NCI-H2029 treated with DMSO at 0.1 percent for 48 hours (cell line): ENCODE measurements at places on chromosomes 12 and 14.
A peak's percentile ranks its signal among the peaks of the same experiment; 100 is the strongest.

- DNase-seq = no peak
Measured at GRCh38 chr12:51534216-51535074, 56.6 kb upstream of the SCN8A start.

- no peak for DNase-seq
Measured at GRCh38 chr14:72883961-72884360, 9.9 kb downstream of the DPF3 start.

GRCh38 chr14:32339188-32339587, 10.1 kb downstream of the AKAP6 start:
- no peak for DNase-seq

DNA sequence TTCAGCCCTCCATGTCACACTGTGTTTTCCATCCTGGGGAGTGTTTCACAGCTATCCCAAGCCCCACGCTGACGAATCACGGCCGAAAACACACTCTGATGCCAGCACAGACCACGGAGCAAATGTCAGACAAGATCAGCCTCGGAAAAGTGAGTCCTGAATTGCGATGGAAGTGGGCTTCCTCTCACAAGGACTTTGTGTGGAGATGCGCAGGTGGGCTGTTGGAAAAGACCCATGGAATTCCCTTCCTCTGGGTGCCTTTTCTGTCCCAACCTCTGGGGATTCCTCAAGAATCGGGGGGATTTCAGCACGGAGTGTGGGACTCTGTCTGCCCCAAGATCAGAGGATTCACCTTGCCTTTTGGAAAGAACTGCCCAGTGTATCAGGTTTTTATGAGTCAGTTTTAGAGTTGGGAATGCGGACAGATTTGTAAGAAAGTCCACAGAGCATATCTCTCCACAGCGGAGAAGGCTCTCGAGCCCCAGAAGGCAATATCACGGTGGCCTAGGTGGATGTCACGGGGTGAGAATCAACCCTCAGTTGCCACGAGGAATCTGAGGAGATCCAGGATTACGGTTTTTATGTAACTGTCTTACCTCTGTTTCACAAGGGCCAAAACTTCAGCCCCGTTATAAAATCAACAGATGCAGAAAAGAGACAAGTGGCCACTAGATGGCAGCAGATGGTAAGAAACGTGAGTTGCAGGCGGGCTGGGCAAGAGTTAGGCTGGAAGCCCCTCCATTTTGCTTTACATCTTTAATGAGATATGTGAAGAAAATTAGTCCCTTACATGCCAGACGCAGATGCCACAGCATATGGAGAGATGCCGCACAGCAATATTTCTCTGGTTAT, 201.9 kb downstream of the DAD1 start:
- DNase-seq = peak; percentile 27

DNA sequence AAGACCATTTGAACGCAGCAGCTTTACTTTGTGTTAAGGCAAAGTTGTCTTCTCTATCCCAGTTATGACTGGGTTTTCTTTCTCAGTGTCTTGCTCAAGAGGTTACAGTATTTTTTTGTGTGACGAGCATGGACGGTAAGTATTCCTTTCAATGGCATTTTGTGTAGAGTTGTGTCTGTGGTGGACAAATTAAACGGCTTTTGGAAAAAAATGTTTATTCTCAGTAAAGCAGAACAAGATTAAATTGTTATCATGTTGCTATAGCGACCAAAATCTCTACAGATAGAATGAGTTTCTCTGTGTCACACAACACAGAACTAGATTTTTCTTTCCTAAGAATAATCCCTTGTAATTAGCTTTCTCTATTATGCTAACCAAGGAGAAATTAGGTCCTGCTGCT, 417.1 kb downstream of the AEBP2 start:
- no peak for DNase-seq

GRCh38 chr12:27164330-27165040, 79.6 kb upstream of the STK38L start:
- DNase-seq = no peak

- DNase-seq = no peak
Measured at GRCh38 chr12:41365653-41366171, 177.6 kb downstream of the PDZRN4 start.

- no peak for DNase-seq
Measured at GRCh38 chr14:64119500-64119899, 174.7 kb downstream of the ESR2 start.

- DNase-seq = no peak
Measured at GRCh38 chr14:85221832-85222231, 308.1 kb upstream of the FLRT2 start.

- no peak for DNase-seq
Measured at GRCh38 chr12:65125975-65126374, 4.9 kb upstream of the WIF1 start.

DNA sequence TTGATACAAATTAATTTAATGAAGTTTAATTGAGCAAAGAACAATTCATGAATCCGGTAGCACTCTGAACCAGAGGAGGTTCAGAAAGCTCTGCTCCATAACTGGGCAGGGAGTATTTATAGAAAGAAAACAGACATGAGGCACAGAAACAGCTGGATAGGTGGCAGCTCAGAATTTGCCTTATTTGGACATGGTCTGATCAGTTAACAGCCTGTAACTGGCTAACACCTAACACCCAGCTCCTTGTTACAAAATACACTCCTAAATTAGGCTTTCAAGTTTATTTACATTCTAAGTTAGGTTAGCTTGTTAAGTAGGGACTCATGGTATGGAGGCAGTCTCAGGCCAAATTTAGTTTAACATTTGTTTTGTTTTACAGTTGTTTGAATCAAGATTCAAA, 67.8 kb upstream of the TMCC3 start:
- DNase-seq = peak; percentile 57

DNA sequence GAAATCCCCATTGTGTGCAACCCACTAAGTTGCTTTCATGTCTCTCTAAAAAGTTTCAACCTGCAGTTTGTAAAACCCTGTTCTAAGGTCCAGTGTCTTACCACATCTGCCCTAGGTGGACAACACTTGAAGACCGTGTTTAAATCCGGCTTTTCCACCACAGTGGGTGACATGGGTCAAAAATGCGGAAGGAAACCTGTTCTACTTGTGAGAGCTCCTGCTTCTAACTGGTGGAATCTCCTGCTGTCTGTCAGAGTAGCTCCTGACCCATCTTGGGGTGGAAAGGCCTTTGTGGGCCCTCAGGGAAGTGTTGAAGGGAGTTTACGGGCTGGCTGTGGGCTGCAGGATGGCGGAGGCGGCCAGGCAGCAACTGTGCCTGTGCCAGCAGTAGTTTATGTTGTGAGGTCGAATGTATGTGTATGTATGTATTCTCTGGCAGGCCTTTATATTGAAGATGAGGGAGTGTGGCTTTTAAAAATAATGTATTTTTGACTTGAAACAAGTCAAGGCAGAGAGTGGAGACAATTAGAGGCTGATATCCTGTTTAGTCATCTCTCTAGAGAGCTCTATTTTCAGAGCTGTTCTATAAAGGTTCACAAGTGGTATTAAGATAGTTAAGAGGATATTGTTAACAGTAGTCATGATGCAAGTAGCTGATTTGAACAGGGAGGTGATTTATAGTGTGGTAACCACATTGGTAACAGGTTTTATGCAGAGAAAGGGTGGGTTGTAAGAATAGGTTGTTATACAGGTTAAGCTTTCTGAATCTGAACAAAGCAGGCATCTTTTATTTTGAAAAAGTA, 67.0 kb downstream of the PRKCH start:
- peak; percentile 99 for DNase-seq

- DNase-seq = no peak
Measured at GRCh38 chr12:93056971-93057535, 128.0 kb upstream of the EEA1 start.

DNA sequence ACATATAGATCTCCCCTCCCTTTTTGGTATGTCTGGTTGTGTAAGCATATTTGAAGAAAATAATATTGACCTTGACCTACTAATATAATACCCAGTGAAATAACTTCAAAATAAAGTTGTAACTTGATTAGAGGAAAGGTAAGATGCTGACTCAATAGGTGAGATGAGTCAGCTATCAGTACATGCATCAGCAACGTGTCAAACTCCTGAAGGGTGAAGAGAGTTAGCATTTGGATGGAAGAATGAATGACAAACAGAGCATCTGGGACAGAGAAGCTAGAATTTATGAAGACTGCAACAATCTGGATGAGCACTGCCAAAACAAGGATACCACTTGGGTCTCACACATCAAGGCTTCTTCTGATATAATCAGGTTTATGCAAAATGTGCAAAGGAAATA, 74.9 kb downstream of the PPP2R5E start:
- no peak for DNase-seq

- no peak for DNase-seq
Measured at GRCh38 chr12:76236640-76237039, 111.6 kb downstream of the BBS10 start.

DNA sequence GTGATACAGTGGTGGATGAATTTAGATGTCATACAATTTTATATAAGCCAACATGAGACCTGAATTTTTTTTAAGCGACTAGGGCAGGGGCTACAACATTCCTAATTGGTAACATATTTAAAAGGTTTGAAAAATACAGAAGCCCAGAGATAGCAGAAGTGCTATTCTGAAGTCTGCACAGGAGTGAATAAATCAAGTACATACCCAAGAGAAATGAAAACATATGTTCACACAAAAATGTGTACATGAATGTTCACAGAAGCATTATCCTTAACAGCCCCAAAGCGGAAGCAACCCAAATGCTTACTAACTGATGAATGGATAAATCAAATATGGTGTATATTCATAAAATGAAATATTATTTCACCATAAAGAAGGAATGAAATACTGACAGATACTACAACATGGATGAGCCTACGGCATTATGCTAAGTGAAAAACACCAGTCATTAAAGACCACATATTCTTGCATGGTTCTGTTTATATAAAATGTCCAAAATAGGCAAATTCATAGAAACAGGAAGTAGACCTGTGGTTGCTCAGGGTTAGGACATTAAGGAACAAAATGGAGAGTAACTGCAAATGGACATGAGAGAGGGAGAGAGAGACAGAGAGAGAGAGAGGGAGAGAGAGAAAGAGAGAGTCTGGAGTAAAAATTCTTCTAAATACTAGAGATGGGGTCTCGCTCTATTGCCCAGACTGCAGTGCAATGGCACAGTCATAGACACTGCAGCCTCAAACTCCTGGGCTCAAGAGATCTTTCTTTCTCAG, 28.0 kb upstream of the GXYLT1 start:
- DNase-seq = no peak

- DNase-seq = peak; percentile 95
Measured at GRCh38 chr12:67925077-67925476, 64.2 kb upstream of the IFNG-AS1 start.

- DNase-seq = no peak
Measured at GRCh38 chr12:46946137-46946536, 120.3 kb upstream of the SLC38A4 start.

- DNase-seq = no peak
Measured at GRCh38 chr14:90406384-90406798, 9.6 kb downstream of the CALM1 start.

- no peak for DNase-seq
Measured at GRCh38 chr12:12646483-12647072, 34.9 kb downstream of the CREBL2 start.

DNA sequence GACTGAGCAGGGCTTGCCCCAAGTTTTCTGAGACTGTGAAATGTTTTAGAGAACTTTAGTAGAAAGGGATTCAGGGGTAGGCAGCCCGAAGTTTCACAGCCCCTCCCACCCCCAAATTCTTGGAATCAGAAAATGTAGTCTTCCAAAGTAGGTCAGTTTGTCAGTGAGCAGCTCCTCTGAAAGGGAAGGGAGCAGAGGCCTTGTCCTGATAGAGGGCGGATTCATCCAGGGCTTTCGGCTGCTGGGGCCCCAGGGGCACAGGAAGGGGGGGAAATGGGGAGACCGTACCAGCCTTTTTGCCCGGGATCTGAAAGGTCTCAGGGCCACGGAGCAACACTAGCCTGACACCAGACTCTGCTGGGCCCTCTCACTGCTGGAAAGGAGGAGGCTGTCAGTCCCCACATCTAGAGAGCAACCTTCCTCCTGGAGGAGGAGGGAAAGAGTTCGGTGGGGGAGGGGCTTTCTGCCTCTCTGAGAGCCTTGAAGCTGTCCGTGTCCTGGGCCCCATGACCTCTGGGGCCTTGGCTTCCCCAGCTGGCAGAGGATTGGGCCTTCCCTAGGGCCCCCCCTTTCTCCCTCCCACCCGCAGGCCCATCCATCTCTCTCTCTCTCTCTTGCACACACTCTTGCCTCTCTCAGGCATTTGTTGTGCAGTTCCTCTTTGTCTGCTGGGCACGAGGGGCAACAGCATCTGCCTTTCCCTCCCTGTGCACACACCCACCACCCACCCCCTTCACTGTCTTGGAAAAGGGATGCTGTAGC, at the start of gene IKZF4:
IKZF4 (plus strand) TSS at position 621 of the 762 bp plus-strand sequence. CDS start 451 bp downstream, outside the sequence.
- no peak for DNase-seq

DNA sequence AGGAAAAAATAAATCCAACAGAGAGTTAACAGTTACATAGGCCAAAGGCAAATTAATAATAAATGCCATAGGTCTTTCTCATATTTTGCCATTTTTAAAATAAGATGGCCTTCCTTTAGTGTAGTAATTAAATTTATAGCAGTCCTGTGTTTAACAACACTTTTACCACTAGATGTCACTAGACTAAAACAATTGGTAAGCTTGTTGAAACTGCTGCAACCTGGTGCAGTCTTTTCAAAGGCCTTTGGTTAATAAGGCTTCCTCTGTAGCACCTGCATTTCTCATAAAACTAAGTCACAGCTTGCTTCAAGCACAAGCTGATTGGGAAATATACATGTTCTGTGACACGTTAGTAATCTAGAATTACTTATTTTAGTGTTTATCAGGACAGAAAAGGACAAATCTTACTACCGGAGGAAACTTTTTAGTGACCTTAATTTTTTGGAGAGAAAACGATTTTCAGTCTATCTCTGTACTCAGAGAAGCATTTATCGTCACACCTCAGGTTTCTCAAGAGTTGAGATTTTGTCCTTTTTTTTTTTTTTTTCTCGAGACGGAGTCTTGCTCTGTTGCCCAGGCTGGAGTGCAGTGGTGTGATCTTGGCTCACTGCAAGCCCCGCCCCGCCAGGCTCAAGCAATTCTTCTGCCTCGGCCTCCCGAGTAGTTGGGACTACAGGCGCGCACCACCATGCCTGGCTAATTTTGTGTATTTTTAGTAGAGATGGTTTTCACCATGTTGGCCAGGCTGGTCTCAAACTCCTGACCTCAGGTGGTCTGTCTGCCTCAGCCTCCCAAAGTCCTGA, 20.0 kb downstream of the BORCS5 start:
- peak; percentile 70 for DNase-seq

DNA sequence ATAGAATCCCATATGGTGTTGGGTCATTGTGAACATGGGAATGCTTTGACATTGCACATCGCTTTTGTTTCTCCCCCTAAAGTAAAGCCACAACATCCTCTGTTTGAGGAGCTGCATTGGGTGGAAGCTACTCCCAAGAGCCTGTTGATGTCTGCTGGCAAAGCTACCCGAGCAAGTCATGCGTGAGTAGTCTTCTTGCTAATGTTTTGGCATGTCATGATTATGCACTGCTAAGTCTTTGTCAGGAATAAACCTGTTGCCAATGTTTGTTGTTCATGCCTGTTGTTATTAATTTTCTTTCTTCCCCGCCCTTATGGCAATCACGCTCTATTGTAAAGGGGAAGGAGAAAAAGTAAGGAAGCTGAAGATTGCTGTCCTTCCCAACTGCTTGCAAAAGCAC, 97.3 kb downstream of the EXOC5 start:
- no peak for DNase-seq
